Stimulated activated CD8-positive, alpha-beta memory T cell treated with anti-CD3 and anti-CD28 coated beads, Interleukin-7, amount 100 ng/mL, for 24 hours (primary cell): ENCODE measurements at places on chromosomes 12 and 14.

GRCh38 chr14:63510538-63510937, 32.6 kb downstream of the PPP2R5E start:
- DNase-seq = no peak

GRCh38 chr14:100073576-100074430, 8.6 kb downstream of the EVL start:
- no peak for DNase-seq

GRCh38 chr12:106733660-106734059, 40.8 kb upstream of the RIC8B start:
- no peak for DNase-seq

GRCh38 chr14:33833706-33834465, 117.0 kb downstream of the EGLN3 start:
- DNase-seq = no peak

GRCh38 chr12:132320767-132321211, 8.6 kb downstream of the GALNT9 start:
- no peak for DNase-seq
